MM.1S (cell line): ENCODE measurements at places on chromosomes 4 and X.
A peak's percentile ranks its signal among the peaks of the same experiment; 100 is the strongest.

GRCh38 chr4:183527326-183527725 lies 22.5 kb downstream of the ING2 start:
- no peak for DNase-seq

GRCh38 chr4:99025506-99025905 lies 30.0 kb downstream of the METAP1 start:
- no peak for DNase-seq

DNA sequence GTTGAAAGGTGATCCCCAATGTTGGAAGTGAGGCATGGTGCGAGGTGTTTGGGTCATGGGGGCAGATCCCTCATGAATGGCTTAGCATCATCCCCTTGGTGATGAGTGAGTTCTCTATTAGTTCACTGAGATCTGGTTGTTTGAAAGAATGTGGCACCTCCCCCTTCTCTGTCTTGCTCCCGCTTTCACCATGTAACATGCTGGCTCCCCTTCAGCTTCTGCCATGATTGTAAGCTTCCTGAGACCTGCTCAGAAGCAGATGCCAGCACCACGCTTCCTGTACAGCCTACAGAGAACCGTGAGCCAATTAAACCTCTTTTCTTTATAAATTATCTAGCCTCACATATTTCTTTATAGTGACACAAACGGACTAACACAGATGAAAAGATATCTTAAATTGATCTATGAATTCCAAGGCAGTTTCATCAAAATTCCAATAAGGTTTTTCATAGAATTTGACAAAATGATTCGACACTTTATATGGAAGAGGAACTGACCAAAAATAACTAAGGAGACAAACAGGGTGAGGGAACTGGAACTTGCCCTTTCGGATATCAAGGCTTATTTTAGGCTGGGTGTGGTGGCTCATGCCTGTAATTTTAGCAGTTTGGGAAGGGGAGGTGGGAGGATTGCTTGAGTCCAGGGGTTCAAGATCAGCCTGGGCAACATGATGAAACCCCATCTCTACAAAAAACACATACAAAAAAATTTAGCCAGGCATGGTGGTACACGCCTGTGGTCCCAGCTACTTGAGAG lies 56.9 kb upstream of the OGT start:
- no peak for DNase-seq

GRCh38 chr4:20831746-20832145 lies 131.5 kb downstream of the PACRGL start:
- no peak for DNase-seq

- DNase-seq: no peak
Observed at GRCh38 chr4:73585345-73585744, 34.9 kb downstream of the RASSF6 start.

DNA sequence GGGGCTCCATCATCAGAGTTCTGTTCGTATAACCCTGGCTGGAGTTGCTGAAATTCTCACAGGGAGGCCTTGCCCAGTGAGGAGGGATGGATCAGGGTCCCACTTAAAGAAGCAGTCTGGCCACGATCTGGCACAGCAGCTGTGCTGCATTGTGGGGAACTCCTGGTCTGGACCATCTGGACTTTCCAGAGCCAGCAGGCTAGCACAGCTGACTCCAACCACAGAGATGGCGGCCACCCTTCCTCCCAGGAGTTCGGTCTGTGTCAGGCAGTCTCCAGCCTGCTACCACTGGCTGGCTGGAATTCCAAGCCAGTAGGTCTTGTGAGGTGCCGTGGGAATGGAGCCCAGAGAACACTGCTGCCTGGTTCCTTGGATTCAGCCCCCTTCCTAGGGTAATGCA lies 62.0 kb downstream of the SLAIN2 start:
- no peak for DNase-seq

DNA sequence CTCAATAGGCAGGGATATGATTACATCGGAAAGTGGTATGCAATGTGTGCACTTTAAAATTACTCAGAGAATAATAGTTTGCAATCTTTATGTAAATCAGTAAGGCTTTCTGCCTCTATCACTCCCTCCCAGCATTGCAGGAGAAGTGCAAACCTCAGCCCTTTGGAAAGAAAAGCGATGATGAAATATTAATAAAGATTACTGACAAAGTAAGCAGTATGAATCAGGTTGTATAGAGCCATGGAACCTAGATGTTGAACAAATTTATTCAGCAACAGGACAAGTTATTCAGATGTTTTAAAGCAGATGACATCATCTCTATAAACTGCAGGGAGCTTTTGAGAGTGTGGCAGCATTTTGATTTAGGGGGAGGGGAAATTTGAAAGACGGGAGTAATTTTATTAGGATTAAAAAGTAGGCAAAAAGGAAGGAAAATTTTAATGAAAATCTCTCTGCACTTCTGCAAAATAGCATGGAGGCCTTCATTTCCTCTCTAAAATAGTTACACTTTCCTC lies 631.7 kb upstream of the GRIA3 start:
- DNase-seq: no peak

- no peak for DNase-seq
Observed at GRCh38 chrX:34656842-34657725, at the start of gene TMEM47. Gene TMEM47 (minus strand): TSS chrX:34657285. CDS start chrX:34657029, 256 bp downstream.

GRCh38 chrX:80014141-80014940 lies at the start of gene TBX22:
Gene TBX22 (plus strand): TSS chrX:80014753. CDS start chrX:80022270, 7,517 bp downstream.
- DNase-seq: no peak

DNA sequence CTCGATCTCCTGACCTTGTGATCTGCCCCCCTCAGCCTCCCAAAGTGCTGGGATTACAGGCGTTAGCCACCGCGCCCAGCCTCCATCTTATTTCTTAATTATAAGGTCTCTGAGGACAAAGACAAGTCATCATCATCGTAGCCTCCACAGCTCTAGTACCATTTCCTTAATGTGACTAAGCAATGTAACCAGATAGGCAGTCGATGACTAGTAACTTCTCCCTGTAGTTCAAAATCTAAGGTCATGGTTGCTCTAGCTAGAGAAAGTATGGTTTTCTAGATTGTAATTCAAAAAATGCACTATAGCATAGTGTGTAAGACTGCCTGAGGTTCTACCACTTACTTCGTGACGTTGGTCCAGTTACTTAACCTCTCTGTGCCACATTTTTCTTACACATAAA lies 6.9 kb downstream of the SLC39A8 start:
- DNase-seq: no peak

GRCh38 chrX:15781961-15782699 lies 8.2 kb upstream of the ZRSR2 start:
- DNase-seq: peak; percentile 74

DNA sequence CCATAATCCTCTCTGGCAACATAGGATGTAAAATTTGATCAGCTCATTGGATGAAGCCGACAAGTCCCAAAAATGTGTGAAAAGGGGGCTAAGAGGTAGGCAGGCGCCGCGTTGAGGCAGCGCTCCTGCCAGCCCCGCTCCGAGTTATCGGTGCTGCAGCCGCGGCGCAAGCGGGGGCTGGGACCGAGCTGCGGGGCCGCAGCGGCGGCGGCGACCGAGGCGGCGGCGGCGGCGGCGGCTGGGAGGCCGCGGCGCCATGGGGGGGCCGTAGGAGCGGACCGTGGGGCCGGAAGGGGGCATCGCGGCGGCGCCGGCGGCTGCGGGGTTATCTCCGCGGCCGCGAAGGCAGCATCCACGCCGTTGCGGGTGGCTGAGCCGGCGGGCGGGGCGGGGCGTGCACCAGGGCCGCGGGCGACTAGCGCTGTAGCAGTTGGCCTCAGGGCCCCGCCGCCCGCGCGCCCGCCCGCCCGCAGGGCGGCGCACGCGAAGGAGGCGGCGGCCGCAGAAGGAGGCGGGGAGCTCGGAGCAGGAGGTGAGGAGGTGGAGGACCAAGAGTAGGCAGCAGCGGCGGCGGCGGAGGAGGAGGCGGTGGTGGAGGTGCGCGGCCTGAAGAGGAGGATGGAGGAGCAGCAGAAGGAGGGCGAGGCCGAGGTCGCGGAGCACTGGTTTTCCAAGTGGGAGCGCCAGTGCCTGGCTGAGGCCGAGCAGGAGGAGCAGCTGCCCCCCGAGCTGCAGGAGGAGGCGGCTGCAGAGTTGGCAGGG lies 126.0 kb upstream of the CXorf66 start:
- DNase-seq: no peak

DNA sequence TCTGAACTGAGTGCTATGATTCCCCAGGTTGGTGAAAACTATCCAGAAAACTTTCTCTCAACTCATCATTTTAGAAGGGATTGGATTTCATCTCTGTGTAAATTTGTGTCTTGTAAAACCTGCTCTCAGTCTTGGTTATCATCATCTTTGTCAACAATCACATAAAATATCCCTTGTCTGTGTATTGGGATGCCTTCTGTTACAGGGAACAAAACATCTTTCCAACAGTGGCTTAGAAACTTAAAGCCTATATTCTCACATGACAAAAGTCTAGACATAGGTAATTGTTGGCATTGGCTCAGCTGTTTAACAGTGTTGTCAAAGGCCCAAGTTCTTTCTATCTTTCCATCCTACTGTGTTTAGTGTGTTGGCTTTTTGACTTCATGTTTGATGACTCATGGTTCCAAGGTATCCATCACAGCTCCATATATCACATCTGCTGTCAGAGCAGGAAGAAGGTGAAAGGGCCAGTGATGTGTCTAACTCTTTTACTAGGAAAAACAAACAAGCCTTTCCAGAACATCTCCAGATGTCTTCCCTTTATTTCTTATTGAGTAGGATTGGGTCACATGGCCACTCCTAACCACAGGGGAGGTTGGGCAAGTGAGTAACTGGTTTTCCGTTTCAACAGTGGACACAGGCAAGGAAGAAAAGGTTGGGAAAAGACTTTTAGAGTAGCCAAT lies 65.0 kb downstream of the PHEX start:
- DNase-seq: no peak

DNA sequence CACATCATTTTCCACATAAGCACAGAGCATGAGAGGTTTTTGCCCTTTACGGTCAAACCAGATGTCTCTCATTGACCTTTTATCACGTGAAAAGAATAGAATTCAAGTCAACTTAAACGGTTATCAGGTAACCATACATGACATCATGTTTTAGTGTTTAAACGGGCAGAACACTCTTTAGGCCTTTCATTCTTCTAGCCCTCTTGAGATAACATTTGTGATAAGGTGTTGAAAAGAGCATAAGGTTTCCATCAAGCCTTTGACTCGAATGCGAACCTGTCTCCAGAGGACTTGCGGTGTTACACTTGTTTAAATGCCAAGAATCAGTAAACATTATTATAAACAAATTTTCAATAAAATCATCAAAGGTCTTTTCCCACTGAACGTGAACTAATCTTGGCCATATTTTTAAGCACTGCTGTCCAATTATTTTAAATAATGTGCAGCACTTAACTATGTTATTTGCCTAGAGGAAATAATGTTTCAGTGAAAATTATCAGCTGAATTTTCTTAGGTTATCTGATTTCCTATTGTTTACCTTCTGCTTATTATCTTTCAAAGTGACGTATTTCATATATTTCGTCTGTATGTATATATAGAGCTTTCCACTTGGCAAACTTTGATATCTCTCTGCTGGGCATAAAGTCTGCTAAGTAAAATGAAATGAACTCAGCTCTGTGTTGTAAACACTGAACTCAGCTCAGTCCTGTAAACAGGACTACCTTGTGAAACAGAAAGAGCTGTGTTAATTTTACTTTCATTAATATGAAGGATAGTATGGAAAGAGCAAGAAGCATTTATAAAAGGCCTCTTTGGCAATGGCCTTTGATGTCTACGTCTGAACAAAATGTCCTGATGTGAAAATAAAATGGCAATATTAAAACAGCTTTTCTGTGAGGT lies 33.3 kb downstream of the TENM3 start:
- DNase-seq: no peak

DNA sequence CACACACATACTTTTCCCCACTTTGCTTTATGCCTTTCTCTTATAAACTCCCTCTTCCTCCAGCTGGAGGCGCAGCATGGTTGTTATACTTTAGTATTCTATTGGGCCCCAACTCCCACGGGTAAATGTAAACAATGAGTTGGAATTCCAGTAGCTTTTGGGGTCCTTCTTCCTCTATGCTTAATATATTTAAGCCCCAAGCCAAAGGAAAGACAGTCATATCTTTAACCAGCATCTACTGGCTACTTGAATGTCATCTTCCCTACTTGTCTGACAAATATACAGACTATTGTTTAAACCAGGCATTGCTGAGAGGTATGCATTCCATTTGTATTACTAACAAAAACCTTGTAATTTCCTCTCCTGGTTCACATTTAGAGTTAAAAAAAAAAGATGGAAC lies 72.9 kb downstream of the WDR19 start:
- no peak for DNase-seq

- DNase-seq: no peak
Observed at GRCh38 chrX:102599951-102600579, 750 bp downstream of the ARMCX5 start.

GRCh38 chr4:77286906-77287305 lies 129.9 kb downstream of the CCNG2 start:
- DNase-seq: no peak

DNA sequence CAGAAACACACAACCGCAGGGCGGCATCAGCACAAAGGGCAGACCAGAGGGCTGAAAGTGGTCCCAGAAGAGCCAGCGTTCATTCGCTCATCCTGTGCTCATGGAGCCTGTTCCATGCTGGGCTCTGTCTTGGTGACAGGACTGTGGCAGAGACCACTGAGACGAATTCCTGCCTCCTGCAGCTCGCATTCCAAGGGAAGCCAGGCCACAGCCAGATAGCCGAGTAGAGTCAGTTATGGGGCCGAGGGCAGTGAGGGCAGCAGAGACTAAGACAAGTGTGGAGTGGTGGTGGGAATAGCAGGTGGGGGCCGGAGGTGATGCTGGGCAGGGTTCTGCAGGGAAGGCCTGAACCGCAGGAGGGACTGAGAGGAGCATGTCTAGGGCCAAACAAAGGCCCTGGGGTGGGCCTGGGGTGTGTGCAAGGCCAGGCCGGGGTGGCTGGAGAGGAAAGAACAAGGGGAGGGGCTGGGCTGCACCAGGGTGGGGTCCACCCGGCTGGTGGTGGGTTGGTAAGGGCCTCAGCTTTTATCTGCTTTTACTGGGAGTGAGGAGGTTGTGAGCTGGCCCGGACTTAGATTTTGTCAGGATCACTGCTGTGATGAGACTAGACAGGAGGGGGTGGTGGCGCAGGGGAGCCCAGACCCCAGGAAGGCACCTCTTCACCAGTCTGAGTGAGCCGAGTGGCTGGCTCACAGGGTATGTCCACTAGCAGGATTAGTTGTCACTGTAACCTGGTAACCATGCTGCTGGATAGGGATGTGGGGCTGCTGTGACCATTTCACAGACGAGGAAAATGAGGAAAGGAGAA lies 6.3 kb downstream of the PSAPL1 start:
- DNase-seq: no peak

- no peak for DNase-seq
Observed at GRCh38 chr4:7850489-7850888, 89.2 kb downstream of the AFAP1 start.

DNA sequence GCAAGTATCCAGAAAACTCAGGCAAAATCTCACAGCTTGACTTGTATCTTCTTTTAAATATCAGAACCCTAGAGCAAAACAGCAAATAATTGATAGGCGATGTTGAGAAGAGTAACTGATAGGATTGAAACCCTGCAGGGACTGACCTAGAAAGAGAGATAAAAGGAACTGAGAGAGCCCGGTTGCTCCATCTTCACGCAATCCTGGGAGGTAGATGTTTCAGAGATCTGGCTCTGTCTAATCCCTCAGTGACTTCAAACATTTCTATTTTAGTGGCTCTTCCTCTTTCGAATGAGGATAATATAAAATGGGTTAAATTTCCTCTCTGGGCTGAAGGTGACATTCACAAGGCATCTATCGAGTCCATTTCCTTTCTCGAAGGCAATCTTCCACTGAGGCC lies 39.3 kb upstream of the RPL34 start:
- DNase-seq: no peak
